ENCODE measurements at places on chromosomes 3 and 15.

DNA sequence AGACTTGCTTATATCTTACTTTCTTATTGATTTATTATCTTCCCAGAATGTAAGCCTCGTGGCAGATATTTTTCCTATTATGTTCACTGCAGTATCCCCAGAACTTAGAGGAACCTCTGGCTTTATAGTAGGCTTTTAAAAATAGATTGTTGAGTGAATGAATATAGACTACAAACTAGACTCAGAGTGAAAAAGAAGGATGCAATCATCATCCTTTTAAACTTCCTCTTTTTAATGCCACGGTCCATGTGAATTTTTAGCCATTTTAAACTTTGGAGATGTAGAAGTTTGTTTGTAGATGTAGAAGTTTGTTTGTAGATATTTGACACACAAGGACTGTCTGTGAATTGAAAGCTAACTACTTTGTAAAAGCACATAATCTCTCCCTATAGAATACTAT is 7.2 kb upstream of the P2RY12 start:
- no peak for DNase-seq

GRCh38 chr3:134064081-134064480 is 34.4 kb upstream of the SLCO2A1 start:
- no peak for DNase-seq

DNA sequence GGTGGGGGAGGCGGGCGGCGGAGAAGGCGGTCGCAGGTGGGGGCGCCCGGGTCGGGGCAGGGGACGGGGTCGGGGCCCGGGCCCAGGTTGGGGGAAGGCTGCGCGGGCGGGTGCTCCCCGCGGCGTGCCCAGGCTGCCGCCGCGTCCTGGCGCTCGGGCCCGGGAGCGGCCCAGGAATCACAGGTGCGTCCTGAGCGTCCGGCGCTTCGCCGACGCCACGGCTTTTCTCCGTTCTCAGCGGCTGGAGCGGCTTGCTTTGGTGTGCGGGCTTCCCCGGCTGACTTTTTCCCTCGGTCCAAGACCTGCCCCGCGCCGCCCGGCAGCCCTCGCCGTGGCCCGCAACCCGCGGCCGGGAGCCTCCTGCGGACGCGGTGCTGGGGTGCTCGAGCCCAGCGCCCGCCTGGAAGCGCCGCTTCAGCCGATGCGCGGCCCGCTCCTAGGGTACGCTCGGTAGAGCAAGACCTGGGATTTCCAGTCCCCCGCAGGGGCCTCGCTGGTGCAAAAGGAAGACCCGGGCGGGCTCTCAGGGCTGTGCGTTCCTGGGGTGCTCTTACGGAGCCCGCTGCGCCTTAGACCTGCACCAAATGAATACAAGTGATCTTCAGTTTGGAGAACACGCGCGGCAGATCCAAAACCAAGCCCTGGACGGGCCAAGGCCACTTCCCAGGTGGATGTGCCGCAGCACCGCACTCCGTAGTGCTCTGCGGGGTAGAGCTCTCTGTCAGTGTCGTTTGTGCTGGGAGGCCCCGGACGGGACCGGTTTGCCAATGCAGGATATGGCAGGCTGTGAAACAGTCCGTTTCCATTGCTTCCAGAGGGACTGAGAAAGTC is 639 bp downstream of the NIPA1 start:
- DNase-seq: peak; percentile 36

DNA sequence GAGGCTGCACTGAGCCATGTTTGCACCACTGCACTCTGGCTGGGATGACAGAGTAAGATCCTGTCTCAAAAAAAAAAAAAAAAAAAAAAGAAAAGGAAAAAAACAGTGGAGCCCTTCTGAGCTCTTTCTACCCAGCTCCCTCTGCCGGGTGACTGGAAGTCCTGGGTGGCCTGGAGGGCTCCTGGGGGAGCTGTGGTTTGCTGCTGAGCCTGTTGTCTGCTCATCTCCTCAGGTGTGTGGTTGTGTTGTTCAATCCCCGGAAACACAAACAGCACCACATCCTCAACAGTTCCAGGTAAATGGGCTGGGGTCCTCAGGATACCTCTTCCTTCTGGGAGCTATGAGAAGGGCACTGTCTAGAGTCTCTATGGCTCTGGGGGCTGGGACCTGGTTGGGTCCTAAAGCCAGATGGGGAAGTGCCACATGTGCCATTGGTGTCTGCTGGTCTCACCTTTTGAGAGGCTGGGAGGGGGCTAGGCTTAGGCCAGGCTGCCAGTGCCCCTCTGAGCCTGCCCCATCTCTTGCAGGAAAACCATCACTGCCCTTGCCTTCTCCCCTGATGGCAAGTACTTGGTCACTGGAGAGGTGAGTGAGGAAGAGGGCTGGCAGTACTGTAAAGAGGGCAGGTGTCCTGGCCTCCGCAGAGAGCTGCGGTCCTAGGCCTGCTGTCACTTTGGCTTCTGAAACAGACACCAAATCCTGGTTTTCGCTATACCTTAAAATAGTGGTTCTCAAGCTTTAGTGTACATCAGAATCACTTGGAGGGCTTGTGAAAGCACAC is 17.1 kb upstream of the JMJD7 start:
- DNase-seq: no peak

DNA sequence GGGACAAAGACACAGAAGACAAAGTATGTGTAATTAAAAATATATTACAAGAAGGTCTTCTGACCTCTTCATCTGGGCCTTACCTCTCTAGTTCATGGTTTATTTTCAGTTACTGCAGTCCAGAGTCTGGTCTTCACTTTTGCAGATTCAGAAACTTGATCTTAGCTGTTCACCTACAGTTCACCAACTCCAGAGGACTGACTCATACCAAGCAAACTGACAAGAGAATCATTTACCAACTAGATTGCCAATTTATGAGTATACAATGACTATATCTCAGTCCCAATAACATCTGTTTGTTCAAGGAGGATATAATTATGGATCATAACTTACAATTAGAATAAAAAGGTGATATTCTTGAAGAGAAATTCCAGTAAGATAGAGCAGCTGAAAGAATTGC is 9.0 kb downstream of the P2RY1 start:
- DNase-seq: peak; percentile 5
